T-cell (primary cell): ENCODE measurements at places on chromosomes 7 and 10.

- no peak for DNase-seq
These were observed 10.2 kb upstream of the IL2RA start for GRCh38 chr10:6072215-6072934.

GRCh38 chr10:6593241-6593671, 13.2 kb upstream of the PRKCQ start:
- DNase-seq = no peak

DNA sequence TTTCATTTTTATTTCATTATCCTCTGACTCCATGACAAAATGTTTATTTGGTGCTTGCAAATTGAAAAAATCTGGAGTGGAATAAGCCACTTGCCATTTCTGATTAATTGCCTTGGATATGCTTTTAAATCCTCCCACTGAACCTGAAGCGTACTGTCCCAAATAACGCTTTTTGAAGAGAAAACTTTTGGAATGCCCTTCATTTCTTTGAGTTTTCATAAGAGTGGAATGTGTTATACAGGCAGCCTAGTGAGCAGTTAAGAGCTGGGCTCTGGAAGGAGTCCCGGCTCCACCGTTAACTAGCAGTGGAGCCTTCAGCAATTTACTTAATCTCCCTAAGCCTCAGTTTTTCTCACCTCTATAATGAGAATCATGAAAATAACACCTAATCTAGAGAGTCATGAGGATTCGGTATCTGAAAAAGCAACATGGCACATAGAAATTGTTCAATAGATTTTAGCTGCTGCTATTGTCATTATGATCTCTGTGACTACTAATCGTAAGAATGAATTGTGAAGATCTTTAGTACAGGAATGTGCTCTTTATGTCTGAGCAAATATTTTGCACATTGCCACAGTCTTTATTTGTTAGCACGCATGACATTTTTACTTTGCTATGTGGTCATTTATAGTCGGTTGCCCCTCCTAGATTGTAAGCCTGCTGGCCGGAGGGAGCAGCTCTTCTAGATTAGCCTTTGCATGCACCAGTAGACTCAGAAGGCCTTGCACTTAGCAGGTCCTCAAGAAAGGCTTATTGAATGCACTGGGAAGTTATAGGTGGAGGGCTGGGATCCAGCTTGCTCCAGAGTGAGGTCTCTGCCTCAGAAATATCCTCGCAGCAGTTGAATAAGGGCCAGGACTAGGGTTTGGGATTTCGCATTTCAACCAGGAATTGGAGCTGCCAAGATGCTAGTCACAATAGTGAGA, 59.4 kb downstream of the PLCE1 start:
- DNase-seq = no peak

GRCh38 chr10:59315465-59315864, 46.9 kb downstream of the FAM13C start:
- DNase-seq = no peak

GRCh38 chr10:125722811-125723210, 3.3 kb downstream of the EDRF1 start:
- no peak for DNase-seq

- DNase-seq = no peak
These were observed 10.6 kb upstream of the GIMAP4 start for GRCh38 chr7:150556521-150557138.

DNA sequence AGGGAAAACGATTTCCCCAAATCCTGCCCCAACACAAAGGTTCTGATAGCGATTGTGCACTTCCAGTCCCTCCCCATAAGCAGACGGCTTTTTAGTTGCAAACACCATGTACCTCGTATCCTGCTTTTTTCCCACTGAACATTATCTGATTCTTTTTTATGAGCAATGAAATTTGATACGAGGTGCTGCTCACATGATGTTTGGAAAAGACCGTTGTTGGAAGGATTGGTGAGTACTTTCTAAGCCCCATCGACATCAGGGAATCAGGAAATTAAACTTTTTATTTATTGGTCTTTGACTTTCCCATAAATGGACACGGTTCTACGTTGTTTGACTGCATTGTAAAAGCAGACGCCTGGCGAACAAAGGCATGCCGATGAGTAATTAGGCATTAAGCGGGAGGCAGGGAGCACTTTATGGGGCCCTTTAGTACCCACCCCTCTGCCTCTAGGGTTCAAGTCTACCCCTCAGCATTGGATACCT, 49.4 kb downstream of the TEX36 start:
- no peak for DNase-seq

DNA sequence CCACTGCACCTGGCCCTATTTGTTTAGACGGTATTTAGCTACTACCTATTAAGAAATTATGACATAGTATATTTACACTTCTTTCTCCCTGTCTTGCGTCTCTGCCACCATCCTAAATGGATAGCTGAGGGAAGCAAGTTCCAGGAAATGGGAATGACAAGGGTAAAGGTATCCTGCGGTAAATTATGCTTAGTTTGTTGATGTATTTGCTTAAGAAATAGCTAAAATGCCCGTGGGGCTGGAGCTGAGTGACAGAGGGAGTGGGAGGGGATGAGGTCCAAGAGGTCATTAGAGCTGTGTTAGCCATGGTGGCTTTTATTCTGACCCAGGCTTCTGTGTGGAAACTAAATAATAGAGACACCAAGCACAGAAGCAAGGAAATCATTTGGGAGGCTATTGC, 29.0 kb upstream of the UBE2D1 start:
- DNase-seq = no peak

DNA sequence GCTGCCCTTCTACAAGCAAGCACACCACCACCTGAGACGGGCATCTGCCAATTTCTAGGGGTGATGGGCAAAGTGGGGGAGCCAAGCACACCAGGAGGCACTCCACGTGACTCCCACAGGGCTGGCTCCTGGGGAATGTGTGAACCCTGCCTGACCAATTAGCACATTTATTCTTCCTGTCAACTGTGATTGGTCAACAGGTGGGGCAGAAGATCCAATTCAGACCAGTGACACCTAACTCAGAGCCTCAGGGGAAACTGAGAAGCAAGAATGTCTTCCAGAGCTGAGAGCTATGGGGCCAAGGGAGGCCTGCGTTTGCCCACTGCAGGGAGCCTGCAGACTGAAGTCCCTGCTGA, 15.4 kb downstream of the TMEM273 start:
- DNase-seq = no peak

DNA sequence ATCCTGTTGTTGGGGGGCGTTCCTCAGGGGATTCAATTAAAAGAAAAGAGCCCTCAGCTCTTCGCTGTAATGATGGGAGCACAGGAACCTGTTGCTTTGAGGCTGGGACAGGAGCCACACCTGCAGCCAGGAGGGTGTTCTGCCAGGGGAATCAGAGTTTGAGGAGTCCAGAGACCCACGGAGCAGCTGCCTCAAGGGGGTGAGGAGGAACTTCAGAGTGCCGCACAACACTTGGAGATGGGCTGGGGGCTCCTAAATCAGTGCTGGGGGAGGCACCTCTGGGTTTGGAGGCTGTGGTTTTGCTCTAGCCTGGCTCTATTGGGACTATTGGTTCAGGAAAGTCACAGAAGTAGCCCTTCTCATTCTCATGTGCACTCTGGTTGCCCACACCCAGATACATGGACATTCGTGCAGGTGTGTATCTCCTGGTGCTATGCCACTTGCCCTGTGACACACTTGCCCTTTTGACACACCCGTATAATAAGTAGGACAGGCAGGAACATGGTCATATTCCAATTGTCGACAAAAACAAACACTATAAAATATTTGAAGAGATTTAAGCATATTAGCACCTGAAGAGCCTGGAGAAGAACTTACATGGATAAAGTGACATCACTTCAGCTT, 98.1 kb downstream of the PTPN20 start:
- DNase-seq = no peak

- DNase-seq = no peak
These were observed 48.8 kb upstream of the SAMD8 start for GRCh38 chr10:75062506-75063299.

DNA sequence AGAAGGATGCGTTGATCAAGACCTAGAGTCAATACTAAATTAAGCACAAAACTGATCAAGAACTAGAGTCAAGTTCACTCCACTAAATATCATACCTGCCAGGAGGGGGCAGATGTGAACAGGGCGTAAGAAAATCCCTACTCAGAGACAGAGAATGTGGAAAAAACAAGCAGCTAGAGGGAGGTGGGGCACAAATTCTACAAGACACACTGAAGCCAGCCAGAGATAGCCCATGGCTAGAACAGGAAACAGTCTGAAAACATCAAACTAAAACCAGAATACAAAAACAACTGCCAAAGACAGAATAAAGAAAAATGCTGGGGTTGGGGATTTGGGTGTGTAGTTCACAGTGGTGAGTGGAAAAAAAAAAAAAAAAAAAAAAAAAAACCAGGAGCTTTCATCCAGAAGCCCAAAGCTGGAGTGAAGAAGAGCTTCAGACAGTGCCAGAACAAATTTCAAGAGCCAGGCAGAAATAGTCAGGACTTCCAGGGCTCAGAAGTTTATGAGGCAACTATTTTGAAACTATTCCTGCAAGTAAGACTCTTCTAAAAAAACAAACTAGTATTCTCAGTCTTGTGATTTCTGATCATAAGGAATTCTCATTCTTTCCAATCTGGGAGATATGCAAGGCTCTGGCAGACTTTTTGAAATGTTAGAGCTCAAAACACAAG, 118.3 kb downstream of the CCDC71L start:
- no peak for DNase-seq

DNA sequence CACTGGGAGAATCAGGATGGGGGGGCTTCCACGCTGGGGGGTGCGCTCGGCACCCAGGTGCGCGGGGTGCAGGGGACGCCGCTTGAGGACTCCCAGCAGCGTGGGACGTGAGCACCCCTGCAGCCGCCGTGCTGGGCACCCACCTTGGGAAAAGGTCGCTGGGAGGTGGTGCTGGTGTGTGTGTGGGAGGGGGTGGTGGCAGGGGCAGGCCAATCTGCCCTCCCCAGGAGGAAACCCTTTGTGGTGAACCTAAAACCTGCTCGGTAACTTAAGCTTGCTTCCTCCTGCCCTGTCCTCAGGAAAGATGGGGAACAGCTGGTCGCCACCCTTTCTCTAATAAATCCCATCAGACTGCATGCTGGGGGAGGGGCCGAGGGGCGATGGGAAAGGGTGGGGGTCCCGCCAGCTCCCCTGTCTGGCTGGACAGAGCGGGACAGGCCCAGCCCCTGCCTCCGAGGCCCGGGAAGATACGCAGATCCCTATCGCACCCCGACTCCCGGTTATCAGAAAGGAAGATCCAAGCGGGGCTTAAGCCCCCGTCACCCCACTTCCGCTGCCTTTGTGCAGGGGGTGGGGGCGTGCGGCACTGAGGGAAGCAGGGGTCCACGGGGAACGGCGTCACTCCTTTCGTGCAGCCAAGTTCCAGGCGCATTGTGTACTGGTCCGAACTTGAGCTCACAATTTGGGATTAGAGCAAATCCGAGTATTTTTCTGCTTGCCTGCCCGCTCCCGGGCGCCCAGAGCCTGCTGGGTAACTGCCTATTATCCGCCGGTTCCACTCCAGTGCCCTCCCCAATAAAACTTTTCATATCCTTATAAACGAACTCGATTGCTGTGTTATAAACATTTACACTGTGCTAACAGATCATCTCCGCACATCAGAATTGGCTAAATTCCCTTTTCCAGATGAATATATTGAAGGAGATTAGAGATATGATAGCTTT, 64.6 kb downstream of the UNCX start:
- no peak for DNase-seq

- DNase-seq = no peak
These were observed 208.2 kb downstream of the ARHGAP21 start for GRCh38 chr10:24515481-24515880.

GRCh38 chr7:40311307-40311706, 176.5 kb downstream of the SUGCT start:
- DNase-seq = no peak

DNA sequence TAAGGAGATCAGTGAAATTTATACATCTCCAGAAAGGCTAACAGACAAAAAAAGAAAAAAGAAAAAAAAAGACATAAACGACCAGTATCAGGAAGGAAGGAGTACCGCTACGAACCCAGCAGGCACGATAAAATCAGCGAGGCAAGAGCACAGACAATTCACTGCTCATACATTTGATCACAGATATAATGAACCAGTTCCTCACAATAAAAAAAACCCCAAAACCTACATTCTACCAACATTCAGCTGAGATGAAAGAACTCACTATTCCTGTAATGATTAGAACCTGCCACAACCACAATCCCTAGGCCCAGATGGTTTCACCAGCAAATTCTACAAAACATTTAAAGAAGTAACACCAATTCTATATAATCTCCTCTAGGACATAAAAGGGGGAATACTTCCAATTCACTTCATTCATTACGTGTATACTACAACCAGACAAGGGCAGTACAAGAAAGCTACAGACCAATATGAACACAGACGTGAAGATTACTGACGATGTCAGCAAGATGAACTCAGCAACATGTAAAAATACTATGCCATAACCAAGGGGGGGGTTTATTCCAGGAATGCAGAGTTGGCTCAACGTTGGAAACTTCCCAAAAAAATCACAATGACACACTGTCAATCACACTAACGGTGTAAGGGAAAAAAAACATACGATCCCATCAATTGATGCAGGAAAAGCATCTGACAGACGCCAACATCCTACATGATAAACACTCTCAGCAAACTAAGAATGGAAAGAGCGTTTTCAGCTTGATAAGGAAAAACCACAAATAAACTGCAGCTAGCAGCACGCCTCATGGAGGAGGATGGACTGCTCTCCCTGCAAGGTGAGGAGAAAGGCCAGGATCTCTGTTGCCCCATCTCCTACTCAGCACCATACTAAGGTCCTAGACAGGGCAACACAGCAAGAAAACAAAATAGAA, 256.2 kb downstream of the ELFN1 start:
- peak; percentile 56 for DNase-seq

DNA sequence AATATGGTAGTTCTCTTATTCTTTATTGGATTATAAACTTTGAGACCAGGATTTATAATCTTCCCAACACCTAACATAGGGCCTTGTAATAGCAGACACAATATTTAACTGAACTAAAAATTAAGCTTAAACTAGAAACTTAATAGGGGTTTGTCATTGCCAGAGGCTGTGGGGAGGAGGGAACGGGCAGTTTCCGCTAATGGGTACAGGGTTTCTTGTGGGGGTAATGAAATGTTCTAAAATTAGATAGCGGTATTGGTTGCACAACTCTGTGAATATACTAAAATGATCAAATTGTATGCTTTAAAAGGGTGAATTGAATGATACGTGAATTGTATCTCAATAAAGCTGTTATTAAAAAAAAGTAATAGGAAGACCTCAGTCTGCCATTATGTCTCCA, 45.4 kb downstream of the NT5C2 start:
- no peak for DNase-seq

- DNase-seq = no peak
These were observed 18.7 kb downstream of the SORCS3 start for GRCh38 chr10:104659809-104660208.

DNA sequence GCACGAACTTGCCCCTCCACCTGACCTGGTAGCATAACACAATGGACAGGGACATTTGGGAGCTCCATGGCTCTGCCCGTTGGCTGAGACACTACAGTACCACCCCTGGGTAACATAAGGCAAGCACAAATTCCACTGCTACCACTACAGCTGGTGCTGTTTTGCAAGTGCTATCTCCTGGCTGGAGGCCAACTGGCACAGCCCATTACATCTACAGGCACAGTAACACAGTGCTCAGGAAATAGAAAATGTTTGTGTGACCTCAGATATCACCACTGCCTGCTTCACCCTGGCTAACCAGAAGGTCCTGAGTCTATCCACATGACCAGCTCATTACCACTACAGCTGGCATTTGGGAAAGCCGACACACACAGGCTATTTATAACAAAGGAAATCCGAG, 631.1 kb upstream of the MBL2 start:
- DNase-seq = no peak

- DNase-seq = no peak
These were observed 18.0 kb upstream of the FGL2 start for GRCh38 chr7:77217474-77218185.

GRCh38 chr10:71138166-71138830, 74.1 kb upstream of the UNC5B start:
- DNase-seq = no peak
